A549 treated with DMSO at 1 μM for 4 hours (cell line): ENCODE measurements at places on chromosomes 1 and 21. TPM values are rescaled to one million over a fixed set of nuclear protein-coding genes. Genes with fewer than 3 reads are reported as not detected.

VSIG8 gene
- 0.06 to 0.07 TPM in 2 of 5 replicates, not detected in the others for total RNA-seq

HHAT gene
- 2.0 to 2.5 TPM (median 2.1 TPM) in 5 replicates for total RNA-seq

SPRR5 gene
- total RNA-seq: not detected in 5 replicates

IVL gene
- 0.04 to 0.07 TPM in 2 of 5 replicates, not detected in the others for total RNA-seq

LAMB3 gene
- 19.0 to 25.5 TPM (median 22.6 TPM) in 5 replicates for total RNA-seq

TMPRSS3 gene
- total RNA-seq: 0.20 to 0.38 TPM (median 0.27 TPM) in 5 replicates

ADGRB2 gene
- total RNA-seq: 5.7 to 7.7 TPM (median 7.4 TPM) in 5 replicates

SLC9C2 gene
- total RNA-seq: not detected in 5 replicates

MROH7 gene
- not detected in 5 replicates for total RNA-seq

ZFP69 gene
- not detected in 5 replicates for total RNA-seq

LEFTY2 gene
- total RNA-seq: 0.09 to 0.32 TPM (median 0.19 TPM) in 3 of 5 replicates, not detected in the others

TRIM58 gene
- not detected in 5 replicates for total RNA-seq

GJB5 gene
- total RNA-seq: 0.12 TPM in 2 of 5 replicates, not detected in the others

INSRR gene
- total RNA-seq: not detected in 5 replicates

S100A13 gene
- 154 to 169 TPM (median 160 TPM) in 5 replicates for total RNA-seq

CNIH3 gene
- 0.51 to 0.86 TPM (median 0.62 TPM) in 5 replicates for total RNA-seq

GFI1 gene
- total RNA-seq: 0.14 to 0.38 TPM (median 0.23 TPM) in 5 replicates

GNAT2 gene
- total RNA-seq: 0.13 to 0.20 TPM (median 0.18 TPM) in 3 of 5 replicates, not detected in the others

SFN gene
- 425 to 552 TPM (median 445 TPM) in 5 replicates for total RNA-seq

ANGPTL1 gene
- total RNA-seq: not detected in 5 replicates

FAM151A gene
- not detected in 5 replicates for total RNA-seq

PTPRC gene
- total RNA-seq: not detected in 5 replicates

HMCN1 gene
- 0.03 to 0.13 TPM (median 0.08 TPM) in 5 replicates for total RNA-seq

NUP210L gene
- not detected in 5 replicates for total RNA-seq

CR1L gene
- total RNA-seq: not detected in 5 replicates

IRF6 gene
- 0.06 to 0.38 TPM (median 0.13 TPM) in 5 replicates for total RNA-seq

CD247 gene
- 0.15 to 0.31 TPM (median 0.19 TPM) in 4 of 5 replicates, not detected in the other for total RNA-seq

TNFAIP8L2 gene
- not detected in 5 replicates for total RNA-seq

PLEKHO1 gene
- 8.8 to 10.2 TPM (median 9.8 TPM) in 5 replicates for total RNA-seq

ADAMTS4 gene
- total RNA-seq: not detected in 5 replicates

RAVER2 gene
- total RNA-seq: 4.7 to 5.9 TPM (median 5.5 TPM) in 5 replicates

EPS8L3 gene
- total RNA-seq: 0.94 to 1.6 TPM (median 1.1 TPM) in 5 replicates

LHX8 gene
- total RNA-seq: 1.1 to 1.8 TPM (median 1.3 TPM) in 5 replicates
